ENCODE measurements at places on chromosomes 5 and 9.

- DNase-seq, result no peak
Measured at GRCh38 chr9:36399980-36400331, at the start of gene RNF38. RNF38 (minus strand) TSS chr9:36400269; CDS start chr9:36400108, 161 bp downstream.

GRCh38 chr5:144691936-144692335 is 521.3 kb downstream of the KCTD16 start:
- no peak for DNase-seq

GRCh38 chr5:154647761-154648145 is 107.4 kb upstream of the LARP1 start:
- no peak for DNase-seq

- no peak for DNase-seq
Measured at GRCh38 chr9:69454321-69454720, 129.3 kb downstream of the ENTREP1 start.

- DNase-seq, result no peak
Measured at GRCh38 chr5:82244854-82245635, 33.1 kb downstream of the RPS23 start.

GRCh38 chr9:110916403-110916802 is 121.9 kb downstream of the LPAR1 start:
- DNase-seq, result no peak

DNA sequence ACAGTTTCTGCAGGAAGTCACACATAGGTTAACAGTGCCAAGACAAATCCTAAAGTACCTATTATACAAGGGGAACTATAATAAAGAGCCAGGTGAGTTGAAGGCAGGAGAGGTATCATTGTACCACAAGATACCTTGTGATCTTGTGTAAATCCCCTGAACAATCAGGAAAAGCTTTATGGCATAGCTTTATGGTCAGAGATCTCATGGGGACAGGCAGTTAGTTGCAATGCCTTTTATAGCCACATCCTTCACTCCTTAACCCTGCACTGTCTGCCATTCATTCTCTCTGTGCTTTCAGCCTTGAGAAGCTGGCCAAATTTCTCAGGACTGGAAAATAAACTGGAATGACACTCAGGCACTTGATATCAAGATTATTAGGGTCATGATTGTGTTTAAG is 97.0 kb downstream of the GHR start:
- DNase-seq, result no peak

- no peak for DNase-seq
Measured at GRCh38 chr5:66932457-66932856, 264.1 kb downstream of the CD180 start.

DNA sequence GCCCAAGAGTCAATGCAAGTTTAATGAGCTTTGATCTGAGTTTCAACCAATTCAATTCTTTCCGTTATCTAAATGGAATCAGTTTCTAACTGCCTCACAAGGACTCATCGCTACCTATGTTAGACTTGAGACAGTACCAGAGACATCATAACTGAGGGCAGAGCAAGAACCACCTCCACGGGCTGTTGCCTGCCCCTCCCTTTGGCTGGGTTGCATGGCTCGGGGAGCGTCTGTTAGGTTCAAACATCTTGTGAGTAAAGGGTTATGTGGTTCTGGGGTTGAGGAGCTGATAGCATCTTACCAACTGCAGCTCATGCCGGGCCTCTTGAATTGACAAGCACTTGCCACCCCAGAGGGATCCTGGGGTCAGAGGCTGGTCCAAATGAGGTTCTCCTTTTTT is 457.9 kb downstream of the ENC1 start:
- DNase-seq, result no peak

GRCh38 chr9:87612536-87612935 is 113.4 kb upstream of the CTSL start:
- DNase-seq, result no peak

DNA sequence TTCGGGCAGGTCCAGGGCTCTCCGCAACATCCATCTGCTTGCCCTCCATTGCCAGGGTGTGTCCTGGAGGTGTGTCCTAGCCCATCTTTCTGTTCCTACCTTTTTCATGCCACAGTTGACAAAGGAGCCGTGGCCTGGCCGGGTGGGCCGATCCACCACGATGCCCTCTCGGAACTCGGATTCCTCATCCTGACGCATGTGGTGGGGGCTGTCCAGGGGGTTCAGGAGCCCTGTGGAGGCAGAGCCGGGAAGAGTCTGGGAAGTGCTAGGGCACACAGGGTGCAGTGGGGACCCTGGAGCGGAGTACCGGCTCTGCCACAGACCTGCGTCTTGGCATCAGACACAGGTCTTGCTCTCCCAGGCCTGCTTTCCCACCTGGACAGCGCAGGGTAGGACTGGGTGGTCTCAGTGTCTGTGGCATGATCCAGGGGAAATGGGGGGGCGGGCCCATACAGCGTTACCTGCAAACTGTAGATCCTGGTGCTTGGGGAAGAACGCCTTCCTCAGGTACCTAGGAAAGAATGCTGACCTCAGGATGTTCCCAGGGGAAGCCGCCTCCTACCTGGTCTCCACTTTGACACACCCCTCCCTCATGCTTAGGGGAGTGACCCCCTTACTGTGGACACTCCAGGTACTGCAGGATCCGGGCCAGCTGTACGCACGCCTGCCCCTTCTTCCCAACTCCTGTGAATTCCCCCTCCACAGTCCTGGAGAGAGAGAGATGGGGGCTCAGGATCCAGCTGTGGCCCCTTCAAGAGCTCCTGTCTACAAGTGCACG is 3.5 kb downstream of the SPOUT1 start:
- DNase-seq, result no peak

GRCh38 chr5:14034963-14035362 is 90.5 kb upstream of the DNAH5 start:
- DNase-seq, result no peak

Data from activated CD8-positive, alpha-beta memory T cell treated with anti-CD3 and anti-CD28 coated beads for 1 hour (primary cell).